Activated CD4-positive, alpha-beta T cell treated with anti-CD3 and anti-CD28 coated beads, Interleukin-2, amount 50 U/mL, for 1 hour (primary cell): ENCODE measurements at places on chromosomes 4 and X.

DNA sequence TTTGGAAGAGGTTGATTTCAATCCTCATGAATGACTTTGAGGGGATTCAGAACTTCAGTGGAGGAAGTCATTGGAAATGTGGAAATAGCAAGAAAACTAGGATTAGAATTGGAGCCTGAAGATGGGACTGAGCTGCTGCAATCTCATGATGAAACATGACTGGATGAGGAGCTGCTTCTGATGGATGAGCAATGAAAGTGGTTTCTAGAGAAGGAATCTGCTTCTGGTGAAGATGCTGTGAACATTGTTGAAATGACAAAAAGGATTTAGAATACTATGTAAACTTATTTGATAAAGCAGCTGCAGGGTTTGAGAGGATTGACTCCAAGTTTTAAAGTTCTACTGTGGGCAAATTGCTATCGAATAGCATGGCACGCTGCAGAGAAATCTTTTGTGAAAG lies 27.1 kb downstream of the EVC start:
- no peak for DNase-seq

GRCh38 chr4:147307896-147308674 lies 172.8 kb upstream of the EDNRA start:
- no peak for DNase-seq

- no peak for DNase-seq
Measured at GRCh38 chrX:49066690-49067089, 7.1 kb downstream of the PRAF2 start.

GRCh38 chr4:12697970-12698369 lies 786.2 kb downstream of the RAB28 start:
- no peak for DNase-seq

- no peak for DNase-seq
Measured at GRCh38 chr4:95267081-95267480, 281.7 kb downstream of the UNC5C start.

GRCh38 chrX:107654872-107655761 lies 26.8 kb downstream of the PRPS1 start:
- peak; percentile 64 for DNase-seq

DNA sequence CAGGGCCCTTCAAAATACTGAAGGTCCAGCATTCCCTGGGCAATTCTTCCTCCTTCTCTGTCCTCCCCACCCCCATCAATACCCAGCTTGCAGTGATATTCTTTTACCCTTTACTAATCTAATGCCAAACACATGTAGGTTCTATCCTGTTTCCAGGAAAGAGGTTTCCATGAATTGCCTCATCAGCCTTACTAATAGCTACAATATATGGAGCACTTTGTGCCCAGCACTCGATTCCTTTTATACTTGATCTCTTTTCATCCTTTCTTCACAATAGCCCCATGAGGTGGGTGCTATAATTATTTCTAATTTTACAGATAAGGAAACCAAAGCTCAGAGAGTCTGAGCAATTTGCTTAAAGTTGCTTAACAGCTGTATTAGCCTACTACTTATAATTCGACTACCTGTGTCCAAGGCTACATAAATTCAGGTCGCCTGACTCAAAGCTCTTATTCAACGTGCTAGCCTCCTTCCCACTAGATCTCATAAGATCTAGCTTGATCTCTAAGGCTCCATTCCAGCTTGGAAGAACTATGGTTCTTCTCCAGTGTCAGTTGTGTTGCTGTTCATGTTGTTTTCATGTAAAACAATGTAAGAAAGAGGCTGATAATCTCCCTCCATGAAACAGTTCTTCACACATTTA lies 229.6 kb upstream of the PGRMC2 start:
- DNase-seq: no peak

- DNase-seq: no peak
Measured at GRCh38 chr4:101853691-101854090, 63.2 kb downstream of the BANK1 start.

DNA sequence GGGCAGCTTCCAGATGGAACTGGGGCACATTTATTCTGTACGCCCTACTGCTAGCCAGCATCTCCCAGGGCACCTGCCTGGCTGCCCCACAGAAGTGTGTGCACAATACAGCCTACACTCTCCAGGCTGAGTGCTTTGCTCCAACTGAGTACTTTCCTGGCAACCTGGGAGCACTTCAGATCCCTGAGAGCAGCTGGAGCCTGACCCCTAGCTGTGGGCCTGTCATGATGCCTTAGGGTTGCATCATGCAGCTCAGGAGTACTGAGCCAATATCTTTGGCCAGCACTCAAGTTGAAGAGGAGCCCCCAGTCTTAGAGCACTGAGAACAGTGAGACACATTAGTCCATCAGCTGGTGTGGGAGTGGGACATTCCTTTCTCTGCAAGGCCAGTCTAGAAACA lies 321.9 kb downstream of the CFAP47 start:
- DNase-seq: no peak

- no peak for DNase-seq
Measured at GRCh38 chrX:1584237-1585011, 7.0 kb upstream of the AKAP17A start.

DNA sequence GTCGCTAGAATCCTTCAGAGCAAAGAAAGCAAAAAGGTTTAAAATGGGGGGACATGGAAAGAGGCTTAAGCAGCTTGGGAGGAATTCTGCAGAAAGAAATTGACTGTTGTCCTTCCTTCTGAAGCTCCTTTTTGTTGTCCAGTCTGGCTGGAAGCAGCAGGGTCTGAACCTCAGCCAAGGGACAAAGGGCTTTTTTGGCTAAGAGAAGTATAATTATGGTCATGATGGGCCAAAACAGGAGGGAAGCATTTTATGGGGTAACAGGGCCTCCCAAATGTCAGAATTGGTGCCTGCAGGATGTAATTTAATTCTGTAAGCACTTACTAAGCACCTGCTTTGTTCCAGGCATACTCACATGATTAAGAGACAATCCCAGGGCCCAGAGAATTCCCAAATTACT lies 74.2 kb upstream of the CPEB2 start:
- no peak for DNase-seq

- no peak for DNase-seq
Measured at GRCh38 chrX:41824551-41824950, 98.8 kb downstream of the CASK start.

DNA sequence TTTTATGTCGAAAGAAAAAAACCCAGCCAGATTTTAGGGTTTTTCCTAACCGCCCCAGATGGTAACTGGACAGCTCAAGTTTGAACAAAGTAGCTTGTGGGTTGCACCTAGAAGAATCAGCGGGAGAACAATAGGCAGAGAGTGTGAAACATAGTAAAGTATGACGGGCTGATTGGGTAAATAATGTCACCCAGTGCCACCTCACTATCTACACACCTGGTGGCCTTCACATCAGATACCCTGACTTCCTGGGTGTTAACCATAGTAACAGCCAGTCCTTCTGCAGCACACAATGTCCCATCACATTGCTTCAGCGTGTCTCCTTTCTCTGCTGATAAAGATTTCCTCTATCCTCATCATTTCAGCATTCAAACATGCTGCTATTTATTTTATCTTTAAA lies 159.1 kb upstream of the HS3ST1 start:
- DNase-seq: no peak

DNA sequence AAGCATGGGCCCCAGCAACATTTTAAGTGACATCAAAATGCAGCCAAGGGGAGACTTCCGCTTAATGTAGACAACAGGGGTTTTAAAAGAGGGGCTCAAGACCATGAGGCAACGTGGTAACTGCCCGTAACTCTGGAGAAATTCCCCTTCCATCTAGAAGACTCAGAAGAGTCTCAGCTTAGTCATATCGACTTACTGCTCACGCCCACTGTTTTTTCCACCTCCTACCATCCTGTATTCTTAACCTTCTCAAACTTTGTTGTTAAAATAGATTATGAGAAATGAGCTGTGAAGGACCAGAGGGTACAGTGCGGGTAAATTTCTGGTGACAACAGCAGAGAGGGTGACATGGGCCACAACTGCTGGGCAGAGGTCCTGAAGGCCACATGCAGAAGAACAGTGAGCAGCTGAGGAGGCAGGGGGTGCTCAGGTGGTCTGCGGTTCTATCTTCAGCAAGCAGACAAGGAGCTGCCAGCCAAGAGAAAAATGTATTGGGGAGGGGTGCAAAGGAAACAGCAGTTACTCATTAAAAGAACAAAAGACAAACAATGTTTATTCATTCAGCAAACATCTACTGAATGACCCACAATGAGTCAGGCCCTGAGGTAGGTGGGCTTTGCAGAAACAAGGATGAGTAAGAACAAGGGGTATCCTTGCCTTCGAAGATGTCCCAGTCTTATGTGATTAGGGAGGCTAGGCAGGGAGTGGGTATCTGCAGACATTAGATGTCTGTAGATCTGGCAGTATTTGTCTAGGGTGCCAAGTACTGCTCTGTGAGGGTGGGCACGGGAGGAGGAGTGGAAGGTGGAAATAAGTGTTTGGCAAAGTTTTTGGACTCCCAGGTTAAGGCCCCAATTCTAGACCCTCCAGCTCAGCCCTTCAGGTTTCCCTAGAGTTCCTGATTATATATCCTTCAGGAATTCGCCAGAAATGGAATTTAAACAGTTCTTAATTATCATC lies 175.3 kb downstream of the TSPAN5 start:
- no peak for DNase-seq

DNA sequence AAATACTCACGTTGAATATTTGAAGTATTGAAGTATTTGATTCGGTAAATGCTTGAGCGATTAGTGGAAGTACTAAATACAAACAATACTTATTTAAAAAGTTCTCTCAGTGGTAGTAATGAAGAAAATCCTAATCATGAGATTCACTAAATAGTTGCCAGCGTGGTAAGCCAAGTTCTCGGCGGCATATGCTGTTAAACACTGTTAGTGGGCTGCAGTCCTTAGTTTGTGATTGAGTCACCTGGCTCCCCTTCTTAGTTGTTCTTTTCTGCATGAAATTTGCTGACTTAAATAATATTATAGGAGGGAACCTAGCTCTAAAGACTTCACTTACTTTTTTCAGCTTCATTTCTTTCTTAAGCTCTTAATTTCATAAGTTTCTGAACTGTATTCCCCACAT lies 51.4 kb downstream of the STIM2 start:
- no peak for DNase-seq

- no peak for DNase-seq
Measured at GRCh38 chrX:111006116-111006515, 89.9 kb upstream of the PAK3 start.

DNA sequence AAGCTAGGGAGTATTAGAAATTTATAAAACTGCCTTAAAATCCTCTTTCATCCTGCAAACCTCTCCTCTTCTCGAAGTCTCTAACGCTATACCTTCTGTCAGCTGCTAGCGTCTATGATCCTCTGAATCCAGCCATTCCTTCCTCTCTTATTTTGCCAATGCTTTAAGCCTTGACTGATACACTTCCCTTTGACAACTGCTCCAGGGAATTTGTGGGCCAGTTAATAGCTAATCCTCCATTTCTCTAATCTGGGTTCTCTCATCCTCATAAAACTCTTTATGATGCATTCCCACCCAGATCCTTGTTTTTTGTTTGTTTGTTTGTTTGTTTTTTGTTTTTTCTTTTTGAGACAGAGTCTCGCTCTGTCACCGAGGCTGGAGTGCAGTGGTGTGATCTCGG lies 293.6 kb upstream of the PUDP start:
- no peak for DNase-seq
